ENCODE measurements at places on chromosomes 7 and 10.

GRCh38 chr7:126557271-126557670, 695.5 kb downstream of the GRM8 start:
- DNase-seq: no peak

GRCh38 chr10:131702531-131703356, 198.1 kb upstream of the PPP2R2D start:
- no peak for DNase-seq

GRCh38 chr10:12397941-12398340, 48.6 kb downstream of the CAMK1D start:
- no peak for DNase-seq

GRCh38 chr7:131602304-131602993, 46.0 kb upstream of the PODXL start:
- no peak for DNase-seq

DNA sequence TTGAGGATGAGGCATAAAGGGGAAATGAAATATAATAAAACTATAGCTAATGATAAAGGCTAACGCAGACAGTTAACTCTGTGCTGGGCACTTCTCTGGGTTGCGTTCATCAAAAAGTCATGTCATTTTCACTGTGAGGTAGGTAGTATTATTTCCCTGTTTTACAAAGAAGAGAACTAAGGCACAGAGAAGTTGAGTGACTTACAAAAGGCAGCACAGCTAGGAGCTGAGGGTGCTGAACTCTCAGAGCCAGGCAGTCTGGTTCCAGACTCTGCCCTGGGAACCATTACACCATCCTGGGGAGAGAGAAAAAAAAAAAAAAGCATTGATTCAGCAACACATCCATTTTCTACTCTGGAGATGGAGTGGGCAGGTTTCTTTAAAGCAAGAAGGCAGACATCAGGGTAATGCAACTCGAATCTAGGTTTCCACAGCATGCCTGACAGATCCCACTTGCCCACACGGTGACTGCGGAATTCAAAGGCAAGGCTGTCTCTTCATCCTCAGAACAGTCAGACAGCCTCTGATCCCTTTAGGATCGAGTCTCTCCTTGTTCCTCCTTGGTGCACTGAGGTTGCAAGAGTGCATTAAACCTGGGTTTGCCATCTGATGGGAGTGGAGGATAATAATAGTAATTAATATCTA, 40.6 kb upstream of the ECHDC3 start:
- no peak for DNase-seq

GRCh38 chr7:83457022-83457892, 191.7 kb downstream of the SEMA3E start:
- DNase-seq: no peak

- no peak for DNase-seq
Observed at GRCh38 chr10:115774721-115775120, 498.3 kb downstream of the GFRA1 start.

DNA sequence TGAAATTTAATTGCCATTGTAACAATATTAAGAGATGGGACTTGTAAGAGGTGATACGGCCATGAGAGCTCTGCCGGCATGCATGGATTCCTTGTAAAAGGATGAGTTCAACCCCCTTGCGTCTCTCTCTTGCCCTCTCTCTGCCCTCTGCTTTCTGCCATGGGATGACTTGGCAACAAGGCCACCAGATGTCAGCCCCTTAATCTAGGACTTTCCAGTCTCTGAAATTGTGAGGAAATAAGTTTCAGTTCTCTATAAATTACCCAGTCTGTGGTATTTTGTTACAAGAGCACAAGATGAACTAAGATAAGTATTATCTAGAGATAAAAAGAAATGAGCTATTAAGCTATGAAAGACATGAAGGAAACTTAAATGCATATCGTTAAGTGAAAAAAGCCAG, 145.7 kb upstream of the AHR start:
- no peak for DNase-seq

- no peak for DNase-seq
Observed at GRCh38 chr10:77989081-77989724, 40.1 kb downstream of the POLR3A start.

- peak; percentile 17 for DNase-seq
Observed at GRCh38 chr7:85226361-85227085, 39.7 kb upstream of the SEMA3D start.

DNA sequence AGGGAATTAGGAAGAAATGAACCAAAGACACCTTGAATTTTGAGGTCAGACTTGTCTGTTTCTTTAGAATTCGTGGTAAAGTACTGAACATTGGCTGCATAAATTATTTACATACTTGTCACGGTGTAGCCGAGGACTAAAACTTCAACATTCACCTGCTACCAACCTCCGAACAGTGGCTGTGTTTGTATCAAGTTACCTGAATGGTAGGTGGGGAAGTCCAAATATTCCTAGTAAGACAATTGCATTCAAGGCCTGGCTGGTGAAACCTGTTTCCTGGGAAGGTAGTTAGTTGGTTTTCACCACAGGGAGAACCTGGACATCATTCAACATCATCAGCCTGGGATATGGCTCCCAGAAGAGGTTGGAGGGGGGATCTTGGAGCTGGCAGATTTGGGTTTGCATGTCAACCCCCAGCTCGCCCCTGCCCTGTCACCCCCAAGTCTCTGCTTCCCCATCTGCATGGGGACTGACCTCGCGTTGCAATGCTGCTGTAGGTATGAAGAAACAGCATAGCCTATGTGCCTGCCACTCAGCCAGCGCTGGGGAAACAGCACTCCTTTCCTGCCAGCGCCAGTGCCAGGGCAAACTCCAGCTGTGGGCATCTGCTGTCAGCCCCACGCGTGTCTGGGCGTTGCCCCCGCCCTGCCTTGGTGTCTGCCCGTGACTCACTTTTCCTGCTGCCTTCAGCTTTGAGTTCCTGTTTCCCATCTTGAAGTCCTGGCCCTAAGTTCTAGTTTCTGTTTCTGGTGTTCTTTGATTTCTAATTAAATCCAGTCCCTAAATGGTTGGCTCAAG, 12.7 kb upstream of the LARP4B start:
- no peak for DNase-seq

DNA sequence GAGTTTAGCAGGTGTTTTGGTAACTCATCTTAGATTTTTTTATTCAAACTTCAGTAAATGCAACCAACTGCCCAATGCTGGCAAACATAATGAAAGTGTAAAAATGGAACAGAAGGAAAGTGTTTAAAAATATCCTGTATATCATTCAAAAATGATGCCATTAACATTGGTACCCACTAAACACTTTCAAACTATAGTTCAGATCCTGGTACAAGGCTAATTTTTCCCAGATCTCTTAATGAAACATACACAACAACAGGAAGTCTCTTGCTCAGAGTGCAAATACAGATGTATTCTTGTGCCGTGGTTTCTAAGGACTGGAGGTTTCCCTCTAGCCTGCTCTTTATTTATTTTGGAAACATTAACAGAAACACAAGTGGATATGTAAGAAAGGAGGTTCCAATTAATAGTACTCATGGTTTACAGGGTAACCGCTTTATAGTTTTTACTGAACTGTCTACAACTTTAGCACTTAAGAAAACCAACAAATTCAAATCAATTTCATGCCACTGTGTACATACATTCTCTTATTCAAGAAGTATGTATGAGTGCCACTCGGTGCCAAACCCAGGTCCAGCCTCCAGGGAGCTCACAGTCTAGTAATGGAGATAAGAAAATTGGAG, 176.0 kb upstream of the AKR1E2 start:
- no peak for DNase-seq

DNA sequence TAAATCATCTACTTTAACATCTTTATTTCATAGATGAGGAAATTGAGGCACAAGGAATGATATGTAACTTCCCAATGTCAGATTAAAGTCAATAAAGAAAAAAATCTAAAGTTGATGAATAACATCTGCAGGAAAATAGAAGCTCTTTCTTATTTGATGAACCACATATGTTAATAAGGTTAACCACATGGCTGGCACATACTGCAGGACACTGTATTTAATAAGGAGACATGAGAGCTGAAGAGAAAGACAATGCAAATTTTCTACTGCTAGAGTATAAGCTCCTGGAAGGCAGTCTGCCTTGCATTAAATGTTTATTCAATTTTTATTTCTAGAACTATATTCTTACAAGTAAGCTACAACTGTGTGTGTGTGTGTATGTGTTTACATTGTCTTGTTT, 4.4 kb downstream of the RAB11FIP2 start:
- no peak for DNase-seq

DNA sequence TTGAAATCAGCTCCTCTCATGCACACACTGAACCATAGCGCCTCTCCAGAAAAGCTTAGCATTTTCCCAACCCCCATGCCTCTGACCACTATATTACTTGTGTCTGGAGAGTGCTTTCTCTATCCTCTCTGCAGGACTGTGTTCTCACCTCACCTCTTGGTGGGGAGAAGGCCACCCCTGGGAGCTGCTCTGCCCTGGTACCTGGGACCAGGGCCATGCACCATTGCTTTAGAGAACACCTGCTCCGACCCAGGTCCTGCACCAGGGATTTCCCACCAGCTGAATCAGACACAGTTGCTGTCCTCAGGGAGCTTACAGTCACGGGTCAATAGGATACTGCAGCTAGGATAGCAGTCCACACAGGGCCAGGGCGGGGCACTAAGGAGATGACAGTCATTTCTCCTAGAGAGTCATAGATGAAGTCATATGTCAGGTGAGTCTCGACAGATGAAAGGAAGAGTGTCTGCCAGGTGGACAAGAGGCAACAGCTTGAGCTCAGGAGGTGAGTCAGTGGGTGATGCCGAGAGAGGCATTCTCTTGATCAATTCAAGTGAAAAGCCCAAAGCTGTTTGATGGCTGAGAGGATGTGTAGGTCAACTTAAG, 619 bp upstream of the LMTK2 start:
- DNase-seq: no peak

DNA sequence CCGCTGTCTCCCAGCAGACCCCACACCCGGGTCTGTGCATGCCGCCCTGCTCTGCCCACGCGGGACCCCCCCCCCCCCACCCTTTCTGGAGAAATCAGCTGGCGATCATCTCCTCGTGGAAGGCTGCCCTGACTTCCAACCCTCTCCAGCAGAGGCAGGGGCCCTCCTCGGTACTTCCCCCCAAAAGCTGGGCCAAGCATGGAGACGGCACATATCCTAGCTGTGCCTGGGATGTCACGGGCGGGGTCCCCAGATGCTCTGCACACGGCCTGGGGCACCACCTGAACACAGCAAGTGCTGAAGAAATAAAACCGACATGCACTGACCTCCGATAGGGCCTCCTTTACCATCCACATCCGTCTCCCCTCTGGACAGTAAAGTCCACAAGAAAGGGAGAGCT, 96.0 kb downstream of the DIP2C start:
- DNase-seq: no peak

DNA sequence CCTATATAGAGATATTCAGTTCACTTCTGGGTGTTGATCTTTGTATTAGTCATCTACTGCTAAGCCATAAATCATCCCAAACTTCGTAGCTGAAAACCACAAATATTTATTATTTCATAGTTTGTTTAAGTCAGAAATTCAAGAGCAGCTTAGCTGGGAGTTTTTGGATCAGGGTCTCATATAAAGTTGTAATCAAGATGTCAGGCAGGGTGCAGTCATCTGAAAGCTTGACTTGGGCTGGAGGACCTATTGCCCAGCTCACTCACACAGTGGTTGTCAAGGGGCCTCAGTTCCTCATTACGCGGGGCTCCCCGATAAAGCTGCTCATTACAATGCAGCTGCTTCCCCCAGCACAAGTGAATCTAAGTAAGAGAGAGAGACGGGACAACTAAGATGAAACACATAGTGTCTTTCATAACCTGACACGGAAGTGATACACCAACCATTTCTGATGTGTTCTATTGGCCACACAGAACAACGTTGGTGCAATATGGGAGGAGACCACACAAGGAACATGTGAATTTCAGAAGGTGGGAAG, 15.7 kb downstream of the PPP1R3C start:
- peak; percentile 85 for DNase-seq

GRCh38 chr7:54697659-54698186, 61.3 kb downstream of the SEC61G start:
- no peak for DNase-seq

DNA sequence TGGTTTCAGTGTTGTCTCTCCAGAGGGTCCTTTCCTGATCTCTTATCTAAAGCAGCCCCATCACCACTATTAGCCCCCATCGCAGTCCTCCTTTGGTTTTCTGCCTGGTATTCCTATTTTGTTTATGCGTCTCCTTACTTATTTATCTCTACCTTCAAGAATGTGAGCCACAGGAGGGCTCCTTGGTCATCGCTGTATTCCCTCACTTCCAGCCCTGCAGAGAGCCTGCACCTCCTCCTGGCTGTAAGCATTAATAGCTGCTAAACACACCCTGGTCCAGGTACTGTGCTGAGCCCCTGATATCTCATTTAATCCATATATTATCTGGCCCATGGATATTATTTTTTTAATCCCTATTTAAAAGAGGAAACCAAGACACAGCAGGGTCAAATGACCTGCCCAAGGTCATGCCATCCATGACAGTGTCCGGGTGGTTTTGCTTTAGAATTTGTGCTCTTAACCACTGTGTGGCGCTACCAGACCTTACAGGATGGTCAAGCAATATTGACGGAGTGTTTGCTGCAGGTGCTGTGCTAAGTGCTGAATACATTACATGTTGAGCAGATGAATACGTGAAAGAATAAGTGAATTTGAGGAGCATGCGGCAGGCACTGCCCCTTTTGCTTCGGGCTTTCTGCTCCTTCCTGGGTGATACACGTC, 227.2 kb downstream of the ADAM12 start:
- no peak for DNase-seq

DNA sequence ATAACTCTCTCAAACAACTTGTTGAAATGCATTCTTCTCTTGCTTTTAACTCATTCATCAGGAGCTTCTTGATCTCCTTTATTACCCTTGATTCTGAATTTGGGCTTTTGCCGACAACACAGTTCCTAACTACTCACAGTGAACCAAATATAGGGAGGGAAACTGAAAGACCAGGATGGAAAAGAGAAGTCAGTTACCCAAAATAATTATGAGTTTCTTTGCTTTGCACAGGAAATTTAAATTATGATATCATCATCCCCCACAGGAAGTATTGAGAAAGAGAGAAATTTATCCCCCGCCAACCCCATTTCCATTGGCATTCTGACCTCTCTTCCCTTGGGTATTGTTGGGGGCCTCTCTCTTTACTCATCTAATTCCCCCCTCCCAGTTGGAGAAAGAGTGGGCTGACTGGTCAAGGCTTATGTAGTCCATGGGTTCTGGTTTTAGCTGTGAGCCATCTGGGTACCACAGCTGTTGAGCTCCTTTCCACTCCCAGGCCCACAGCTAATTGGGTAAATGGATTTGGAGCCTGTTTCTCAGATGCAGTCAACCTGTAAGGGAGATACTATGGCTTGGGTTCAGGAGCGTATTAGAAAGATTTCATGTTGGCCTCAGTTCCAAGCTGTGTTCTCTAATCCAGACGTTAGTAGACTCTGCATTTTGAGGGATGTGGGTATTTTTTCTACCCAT, 109.0 kb downstream of the FZD1 start:
- no peak for DNase-seq

- no peak for DNase-seq
Observed at GRCh38 chr7:71239586-71240268, 107.8 kb downstream of the GALNT17 start.

DNA sequence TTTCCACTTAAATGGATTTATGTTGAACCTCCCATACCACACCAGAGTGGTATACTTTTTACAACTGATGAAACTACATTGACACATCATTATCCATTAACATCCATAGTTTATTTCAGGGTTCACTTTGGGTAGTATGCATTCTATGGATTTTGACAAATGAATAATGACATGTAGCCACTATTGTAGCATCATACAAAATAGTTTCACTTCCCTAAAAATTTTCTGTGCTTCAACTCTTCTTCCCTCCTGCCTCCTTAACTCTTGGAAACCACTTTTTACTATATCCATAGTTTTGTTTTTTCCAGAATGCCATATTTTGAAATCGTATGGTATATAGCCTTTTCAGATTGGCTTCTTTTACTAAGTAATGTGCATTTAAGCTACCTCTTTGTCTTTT, 199.5 kb upstream of the TMEM196 start:
- no peak for DNase-seq

Data from non-pigmented ciliary epithelial cell (primary cell).